ENCODE measurements at places on chromosomes 6 and 20.
A peak's percentile ranks its signal among the peaks of the same experiment; 100 is the strongest.

GRCh38 chr6:87518453-87518852 is 45.7 kb downstream of the SLC35A1 start:
- DNase-seq, result no peak

GRCh38 chr20:33465481-33466302 is 22.1 kb upstream of the SNTA1 start:
- no peak for DNase-seq

- no peak for DNase-seq
Measured at GRCh38 chr6:158756126-158756525, 63.0 kb downstream of the EZR start.

GRCh38 chr6:5361396-5361795 is 100.1 kb downstream of the FARS2 start:
- DNase-seq, result no peak

DNA sequence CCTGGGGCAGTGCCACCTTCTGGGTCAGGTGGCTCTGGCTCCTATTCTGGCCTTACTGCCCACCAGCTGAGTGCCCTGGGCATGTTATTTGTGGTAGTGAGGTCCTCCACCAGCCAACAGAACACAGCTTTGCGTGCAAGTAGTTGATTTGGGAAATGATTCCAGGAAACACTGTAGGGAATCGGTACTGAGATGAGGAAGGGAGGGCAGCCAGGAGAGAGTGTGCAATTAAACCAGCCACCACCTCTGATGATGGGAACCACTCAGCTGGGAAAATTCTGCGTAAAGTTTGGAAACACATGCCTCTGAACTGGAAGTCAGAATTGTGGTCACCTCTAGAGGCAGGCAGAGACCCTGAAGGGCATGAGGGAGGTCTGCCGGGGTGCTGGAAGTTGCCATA is 459 bp downstream of the LBP start:
- DNase-seq, result no peak

DNA sequence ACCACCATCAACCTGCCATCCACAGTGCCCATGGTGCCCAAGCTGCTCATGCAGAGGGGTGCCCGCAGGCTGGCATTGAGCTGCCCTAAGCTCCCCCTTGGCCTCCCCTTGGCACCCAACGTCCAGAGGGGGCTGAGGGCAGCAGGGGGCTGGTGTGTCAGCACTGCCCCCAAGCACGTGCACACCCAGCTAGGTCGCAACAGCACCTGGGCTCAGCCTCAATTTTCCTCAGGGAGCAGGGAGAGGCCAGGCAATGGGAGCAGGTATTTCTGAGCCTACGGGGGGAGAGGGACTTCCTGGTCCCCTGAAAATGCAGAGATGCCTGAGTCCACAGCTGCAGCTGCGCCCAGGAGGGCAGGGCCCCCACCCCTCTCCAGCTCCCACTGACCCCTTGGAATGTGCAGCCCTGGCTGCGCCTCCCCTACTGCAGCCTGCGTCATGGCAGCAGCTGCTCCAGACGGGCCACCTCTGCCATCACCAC is 204.2 kb downstream of the ANKRD60 start:
- no peak for DNase-seq

DNA sequence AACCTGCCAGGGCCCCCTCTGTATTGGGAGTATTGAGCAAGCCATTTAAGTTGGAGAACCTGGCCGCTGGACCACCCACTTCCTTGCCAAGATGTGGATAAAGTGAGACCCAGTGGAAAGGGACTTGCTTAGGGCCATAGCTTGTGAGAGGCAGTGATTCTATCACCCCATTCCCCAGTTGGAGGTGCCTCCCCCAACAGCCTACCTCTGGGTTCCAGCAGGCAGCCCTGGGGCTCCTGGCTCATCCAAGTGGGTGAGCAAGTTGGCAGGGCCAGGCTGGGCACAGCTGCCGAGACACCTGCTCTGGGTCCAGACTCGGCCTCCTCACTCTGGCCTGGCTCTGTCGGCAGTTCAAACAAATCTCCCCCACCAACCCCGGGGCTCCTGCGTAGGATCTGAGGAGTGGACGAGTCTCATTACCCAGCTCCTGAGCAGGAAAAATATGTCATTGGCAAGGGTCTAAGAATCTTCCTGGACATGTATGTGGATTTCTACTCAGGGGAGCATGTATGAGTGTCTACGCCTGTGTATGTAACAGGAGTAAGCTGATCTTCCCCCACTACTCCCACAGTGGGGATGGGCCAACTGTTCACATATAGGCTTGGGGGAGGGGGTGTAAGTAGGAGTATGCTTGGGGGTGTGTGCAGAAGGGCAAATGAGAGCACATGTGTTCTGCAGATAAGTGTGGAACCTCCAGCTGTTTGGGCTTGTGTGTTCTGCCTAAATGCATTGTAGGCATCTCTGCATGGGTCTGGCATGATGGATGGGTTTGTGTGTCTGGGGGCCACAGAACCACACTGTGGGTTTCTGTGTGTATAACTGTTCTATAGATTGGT is 1.9 kb downstream of the ID1 start:
- DNase-seq, result no peak

- DNase-seq, result no peak
Measured at GRCh38 chr6:11478586-11478985, 59.0 kb upstream of the TMEM170B start.

GRCh38 chr20:56629464-56630085 is 469 bp downstream of the TFAP2C start:
- DNase-seq, result no peak

DNA sequence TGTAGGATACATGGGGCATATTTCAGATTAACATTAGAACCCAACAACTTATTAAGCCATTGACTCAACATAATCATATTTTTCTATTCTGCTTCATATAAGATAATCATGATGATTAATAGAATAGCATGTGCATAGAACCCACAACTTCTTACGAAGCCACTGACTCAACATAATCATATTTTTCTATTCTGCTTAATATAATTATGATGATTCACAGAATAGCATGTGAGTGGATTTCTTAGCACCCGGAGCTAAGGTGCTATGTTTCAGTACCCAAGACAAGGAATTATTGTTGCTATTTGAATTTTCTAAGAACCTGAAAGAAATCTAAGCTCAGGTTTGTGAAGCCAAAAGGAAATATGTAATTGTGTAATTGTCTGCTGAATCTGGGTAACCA is 96.8 kb downstream of the TENT5A start:
- no peak for DNase-seq

GRCh38 chr20:17504066-17504897 is 26.9 kb downstream of the BFSP1 start:
- no peak for DNase-seq

GRCh38 chr6:150949526-150949925 is 84.0 kb downstream of the MTHFD1L start:
- no peak for DNase-seq

DNA sequence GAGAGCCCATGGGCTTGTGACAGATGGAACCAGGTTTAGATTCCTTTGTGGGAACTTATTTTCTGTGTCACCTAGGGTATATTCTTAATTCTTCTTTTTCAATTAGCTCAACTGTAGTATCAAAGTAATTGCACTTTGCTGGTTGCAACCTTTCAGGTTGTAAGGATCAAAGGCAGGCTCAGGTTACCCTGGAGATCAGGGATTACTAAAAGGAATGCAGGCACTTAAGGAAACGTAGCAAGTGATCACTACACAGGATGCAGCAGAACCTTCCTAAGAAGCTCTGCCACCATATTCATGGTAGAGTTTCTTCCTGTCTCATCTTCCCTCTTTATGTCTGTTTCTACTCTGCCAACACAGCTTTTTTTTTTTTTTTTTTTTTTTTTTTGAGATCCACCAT is 133.2 kb upstream of the JAG1 start:
- no peak for DNase-seq

DNA sequence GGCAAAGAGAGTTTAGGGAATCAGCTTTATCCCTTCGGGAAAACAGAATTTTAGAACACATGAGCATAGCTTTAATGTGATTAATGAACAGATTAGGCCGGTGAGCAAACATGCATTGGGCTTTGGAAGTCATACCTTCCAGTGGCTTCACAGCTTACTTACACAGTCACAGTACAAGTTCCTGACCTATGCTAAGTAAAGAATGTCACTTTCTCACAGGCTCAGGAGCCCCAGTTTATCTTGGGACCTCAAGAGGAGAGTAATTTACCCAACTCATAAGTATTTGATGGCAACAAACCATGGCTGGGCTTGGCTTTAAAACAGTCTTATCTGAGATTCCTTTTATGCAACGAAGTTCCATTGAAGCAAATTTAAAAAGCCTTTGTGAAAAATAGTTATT is 195.9 kb downstream of the AKAP7 start:
- no peak for DNase-seq

- no peak for DNase-seq
Measured at GRCh38 chr6:5865506-5866031, 141.2 kb downstream of the NRN1 start.

DNA sequence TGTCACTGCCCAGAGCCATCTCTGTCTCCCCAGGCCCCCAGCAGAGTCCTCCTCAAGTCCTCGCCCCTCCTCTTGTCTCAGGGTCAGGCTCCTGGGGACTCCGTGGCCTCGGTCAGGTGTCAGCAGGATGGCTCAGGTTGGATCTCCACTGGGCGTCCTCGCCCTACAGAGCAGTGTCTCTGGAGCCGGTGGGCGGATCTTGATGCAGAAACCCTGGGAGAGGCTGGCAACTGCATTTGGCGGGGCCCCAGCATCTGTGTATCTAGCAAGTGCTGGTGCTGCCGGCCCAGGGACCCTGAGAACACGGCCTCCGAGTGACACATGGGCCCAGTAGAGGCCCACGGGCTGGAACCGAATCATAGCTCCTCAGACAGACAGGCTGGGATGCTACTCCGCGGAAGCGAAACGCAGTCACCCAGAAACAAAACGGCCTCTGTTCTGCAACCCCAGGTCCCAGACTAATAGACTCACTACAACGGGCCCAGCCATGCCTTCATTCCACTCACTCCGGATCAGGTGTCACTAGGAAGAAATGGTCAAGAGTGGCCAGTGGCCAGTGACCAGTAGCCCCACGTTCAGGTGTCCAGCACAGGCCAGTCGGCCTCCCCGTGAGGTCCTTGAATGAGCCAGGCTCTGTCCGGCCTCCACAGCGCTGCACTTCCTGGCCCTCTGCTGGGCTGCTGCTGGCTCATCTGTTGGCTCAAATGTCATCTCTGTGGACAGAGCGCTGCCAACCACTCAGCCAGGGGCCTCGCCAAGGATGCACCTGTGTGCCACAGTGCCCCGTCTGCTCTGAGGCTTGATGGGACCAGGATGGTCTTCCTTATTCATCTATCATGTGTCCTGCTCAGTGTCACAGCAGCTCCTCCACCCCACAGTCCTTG is 12.6 kb upstream of the FRMD1 start:
- DNase-seq, result no peak

GRCh38 chr6:36546308-36546919 is 865 bp downstream of the STK38 start:
- peak; percentile 23 for DNase-seq

DNA sequence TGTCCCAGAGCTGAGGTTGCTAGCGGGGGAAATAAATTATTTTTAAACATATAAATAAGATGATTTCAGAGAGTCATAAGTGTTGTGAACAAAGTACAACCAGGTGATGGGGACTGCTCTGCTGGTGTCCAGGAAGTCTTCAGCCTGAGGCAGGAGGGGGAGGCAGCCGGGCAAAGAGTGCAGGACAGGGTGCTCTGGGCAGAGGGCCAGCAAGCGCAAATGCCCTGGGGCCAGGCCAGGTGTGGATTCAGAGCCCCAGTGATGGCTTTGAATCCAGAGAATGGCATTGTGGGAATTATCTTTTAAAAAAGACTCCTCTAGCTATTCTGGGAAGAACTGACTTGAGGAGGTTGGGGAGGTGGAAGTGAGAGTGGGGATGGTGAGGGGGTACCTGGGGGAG is 1.6 kb downstream of the CLPSL1 start:
- no peak for DNase-seq

- no peak for DNase-seq
Measured at GRCh38 chr6:106870069-106870468, 104.5 kb downstream of the CD24 start.

GRCh38 chr6:134602123-134602522 is 284.2 kb upstream of the SGK1 start:
- DNase-seq, result no peak

- DNase-seq, result no peak
Measured at GRCh38 chr6:15317934-15318902, 72.3 kb downstream of the JARID2 start.

DNA sequence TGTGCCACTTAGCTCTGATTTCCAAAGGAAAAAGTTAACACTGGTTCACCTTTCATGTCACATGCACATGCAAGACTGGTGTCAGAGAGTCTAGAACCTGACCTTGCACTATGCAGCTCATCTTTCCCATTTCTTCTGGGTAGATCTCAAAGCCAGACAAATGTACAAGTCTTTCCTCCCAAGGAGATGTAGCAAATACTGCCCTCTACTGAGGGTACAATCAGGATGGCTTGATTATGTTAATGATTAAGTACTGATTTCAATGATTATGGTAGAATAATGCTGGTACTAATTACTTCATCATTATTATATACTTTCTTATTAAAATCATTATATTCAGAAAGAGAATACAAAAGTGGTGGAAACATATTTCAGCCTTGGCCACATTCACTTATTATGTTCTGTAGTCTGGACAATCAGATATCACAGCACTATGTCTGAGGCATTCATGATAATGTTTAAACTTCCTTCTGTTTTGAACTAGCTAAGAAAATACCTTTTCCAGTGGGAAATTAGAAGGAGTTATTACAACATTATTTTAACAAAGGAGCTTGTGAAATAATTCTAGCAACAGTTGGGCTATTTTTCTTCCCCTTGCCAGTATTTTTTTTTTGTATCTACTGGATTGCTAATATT is 68.5 kb upstream of the FOXO3 start:
- peak; percentile 35 for DNase-seq

GRCh38 chr20:50224531-50225255 is 34.1 kb downstream of the CEBPB start:
- DNase-seq, result no peak

- DNase-seq, result no peak
Measured at GRCh38 chr6:160132297-160132637, 10.7 kb downstream of the SLC22A1 start.

DNA sequence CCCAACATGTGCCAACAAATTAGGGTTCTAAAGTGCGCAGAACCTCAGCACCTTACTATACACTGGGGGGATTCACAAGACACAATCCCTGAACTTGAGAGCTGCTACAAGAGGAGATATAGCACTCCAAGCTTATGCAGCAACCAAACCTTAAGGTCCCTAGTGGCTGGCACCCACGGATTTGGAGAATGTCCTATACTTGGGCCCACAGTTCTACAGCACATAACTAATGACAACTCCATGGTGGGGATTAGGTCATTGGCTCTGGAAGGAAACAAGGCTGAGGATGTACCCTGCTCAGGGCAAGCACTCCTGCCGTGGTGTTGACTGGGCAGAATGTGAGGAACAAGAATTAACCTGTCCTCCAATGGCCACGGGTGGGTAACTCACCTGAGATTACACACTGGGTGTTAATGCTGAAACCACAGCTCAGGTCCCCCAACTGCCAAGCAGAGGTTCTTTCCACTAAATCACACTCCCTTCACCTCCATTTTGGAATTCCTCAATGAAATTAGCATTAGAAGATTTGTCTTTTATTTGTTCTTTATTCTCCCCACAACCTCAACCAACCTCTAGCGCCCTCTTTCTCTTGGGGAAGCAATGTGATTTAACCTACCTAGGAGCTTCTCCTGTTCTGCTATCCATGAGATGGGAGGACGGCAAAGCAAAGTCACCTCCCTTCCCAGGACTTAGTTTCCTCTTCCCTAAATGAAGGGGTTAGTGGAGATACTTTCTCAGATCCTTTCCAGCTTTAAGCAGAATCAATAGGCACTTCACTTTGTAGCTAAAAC is 32.0 kb downstream of the TRERF1 start:
- no peak for DNase-seq

- DNase-seq, result no peak
Measured at GRCh38 chr6:24838994-24839393, 40.3 kb upstream of the ARMH2 start.
